Endothelial cell (in vitro differentiated cells): ENCODE measurements at places on chromosomes 11 and 22. TPM values are rescaled to one million over a fixed set of nuclear protein-coding genes. Genes with fewer than 3 reads are reported as not detected.

- H3K4me1 ChIP-seq = peaks cover 14% of the 10 kb centered on the region
- no peak for DNase-seq
- no peak overlapping the region for H3K27ac ChIP-seq
- H3K27me3 ChIP-seq = peaks cover 5% of the 10 kb centered on the region
- H3K36me3 ChIP-seq = peaks cover 4% of the 10 kb centered on the region
These were observed 31.2 kb downstream of the RRP8 start for GRCh38 chr11:6572215-6572614.

GRCh38 chr22:24822471-24822870 is 16.5 kb downstream of the SGSM1 start:
- no peak for DNase-seq
- H3K36me3 ChIP-seq = no peaks in the 10 kb centered on the region
- H3K4me3 ChIP-seq = no peak overlapping the region
- H3K27me3 ChIP-seq = peaks cover 1% of the 10 kb centered on the region
- H3K27ac ChIP-seq = no peak overlapping the region

DNA sequence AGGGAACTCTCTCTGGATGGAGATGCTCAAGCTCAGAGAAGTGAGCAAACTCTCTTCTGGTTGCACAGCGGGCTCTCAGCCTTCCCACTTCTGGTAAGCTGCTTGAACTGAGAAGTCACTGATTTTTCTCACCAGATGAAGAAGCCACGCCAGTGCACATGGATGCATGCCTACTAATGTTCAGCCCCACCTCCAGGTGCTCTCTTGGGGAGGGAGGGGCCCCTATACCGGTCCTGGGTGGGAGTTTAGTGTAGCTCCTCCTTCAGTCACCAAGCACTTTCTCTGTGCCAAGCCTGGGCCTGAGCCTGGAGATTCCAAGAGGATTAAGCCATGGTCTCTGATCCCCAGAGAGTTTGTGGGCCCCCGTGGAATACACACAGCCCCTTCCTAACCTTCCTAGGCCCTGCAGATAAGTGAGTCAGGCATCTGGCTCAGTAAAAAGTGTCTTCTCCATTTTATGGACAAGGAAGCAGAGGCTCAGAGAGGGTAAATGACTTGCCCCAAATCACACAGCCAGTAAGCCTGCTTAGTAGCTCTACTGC is 142.2 kb downstream of the ST3GAL4 start:
- H3K27me3 ChIP-seq = peaks cover 8% of the 10 kb centered on the region
- H3K4me3 ChIP-seq = no peak overlapping the region
- H3K27ac ChIP-seq = no peak overlapping the region
- H3K4me1 ChIP-seq = peaks cover 11% of the 10 kb centered on the region
- no peaks in the 10 kb centered on the region for H3K36me3 ChIP-seq

The ADORA2A gene
- total RNA-seq = 18.5 TPM
